ENCODE measurements at places on chromosomes 7 and 10.
A peak's percentile ranks its signal among the peaks of the same experiment; 100 is the strongest.

DNA sequence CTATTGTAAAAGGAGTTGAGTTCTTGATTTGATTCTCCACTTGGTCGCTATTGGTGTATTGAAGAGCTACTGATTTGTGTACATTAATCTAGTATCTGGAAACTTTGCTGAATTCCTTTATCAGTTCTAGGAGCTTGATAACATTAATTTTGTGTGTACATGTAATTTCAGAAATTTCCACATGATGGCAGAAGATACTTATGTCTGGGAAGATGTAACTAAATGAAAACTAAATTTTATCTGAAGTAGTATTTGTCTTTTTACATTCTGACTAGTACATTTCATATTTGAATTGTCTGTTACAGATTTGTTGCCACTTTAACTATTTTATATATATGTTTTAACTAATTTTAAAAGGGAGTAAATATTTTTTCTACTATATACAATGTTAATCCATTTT lies 27.6 kb downstream of the SDHAF3 start:
- DNase-seq, result peak; percentile 15

DNA sequence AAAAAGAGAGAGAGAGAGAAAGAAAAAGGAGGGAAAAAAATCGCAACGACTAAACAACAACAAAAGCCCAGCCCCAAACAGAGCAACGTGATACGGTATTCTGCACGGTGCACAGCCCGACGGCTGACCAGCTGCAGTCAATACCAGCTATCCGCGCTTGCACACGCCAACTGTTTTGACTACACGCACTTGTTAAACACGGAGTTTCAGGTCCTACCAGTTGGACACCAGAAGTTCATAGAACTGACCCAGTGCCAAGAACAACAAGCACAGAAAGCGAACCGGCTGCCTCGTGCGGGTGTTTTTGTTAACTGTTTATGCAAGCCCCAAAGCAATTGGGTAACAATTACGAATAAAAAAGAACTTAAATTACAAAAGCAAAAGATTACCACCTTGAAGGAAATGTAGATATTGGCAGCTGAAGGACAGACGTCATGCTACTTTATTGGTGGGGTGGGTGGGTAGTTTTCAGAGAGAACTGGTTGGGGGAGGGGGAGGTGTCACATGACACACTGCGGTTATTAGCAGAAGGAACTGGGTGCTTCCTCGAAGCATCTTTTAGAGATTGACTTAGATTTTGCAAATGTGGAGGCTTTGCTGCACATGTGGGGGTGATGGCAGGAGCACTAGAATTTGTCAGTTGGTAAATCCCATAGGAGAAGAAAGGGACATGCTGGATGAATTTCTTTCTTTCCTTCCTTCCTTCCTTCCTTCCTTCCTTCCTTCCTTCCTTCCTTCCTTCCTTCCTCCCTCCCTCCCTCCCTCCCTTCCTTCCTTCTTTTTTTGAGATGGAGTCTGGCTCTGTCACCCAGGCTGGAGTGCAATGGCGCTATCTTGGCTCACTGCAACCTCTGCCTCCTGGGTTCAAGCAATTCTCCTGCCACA lies 110.6 kb upstream of the EFCAB10 start:
- peak; percentile 86 for DNase-seq

- no peak for DNase-seq
Measured at GRCh38 chr7:1538544-1539180, 8.2 kb downstream of the MAFK start.

DNA sequence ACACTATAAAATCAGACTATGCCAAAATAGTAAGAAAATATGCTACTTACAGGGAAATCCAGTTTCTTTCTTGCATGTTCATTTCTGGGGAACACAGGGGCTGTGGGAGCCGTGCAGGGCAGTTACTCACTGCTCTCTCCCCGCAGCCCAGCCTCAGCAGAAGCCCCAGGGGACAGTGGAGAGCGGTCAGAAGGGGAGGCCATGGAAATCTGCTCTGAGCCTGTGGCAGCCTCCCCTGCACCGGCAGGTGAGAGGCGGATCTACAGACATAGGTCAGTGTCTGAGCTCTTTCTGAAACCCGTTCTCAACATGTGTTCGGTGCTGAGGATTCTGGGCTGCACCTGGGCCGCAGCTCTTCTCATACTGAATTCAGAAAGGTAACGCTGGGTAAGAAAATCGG lies 2.9 kb downstream of the ZNF511 start:
- no peak for DNase-seq
